Stimulated activated CD8-positive, alpha-beta memory T cell treated with anti-CD3 and anti-CD28 coated beads, Interleukin-7, amount 100 ng/mL, for 48 hours (primary cell): ENCODE measurements at places on chromosomes 7 and 10.

GRCh38 chr7:68787566-68787965 is 810.7 kb upstream of the AUTS2 start:
- no peak for DNase-seq

GRCh38 chr10:5902511-5903274 is 12.7 kb downstream of the FBH1 start:
- no peak for DNase-seq

- no peak for DNase-seq
Measured at GRCh38 chr7:45888185-45888992, at the start of gene IGFBP1. Gene IGFBP1, plus strand, starts transcription at chr7:45888488. Its CDS starts 165 bp downstream, at chr7:45888653.

GRCh38 chr10:97019213-97019844 is 166.4 kb downstream of the SLIT1 start:
- DNase-seq, result no peak

DNA sequence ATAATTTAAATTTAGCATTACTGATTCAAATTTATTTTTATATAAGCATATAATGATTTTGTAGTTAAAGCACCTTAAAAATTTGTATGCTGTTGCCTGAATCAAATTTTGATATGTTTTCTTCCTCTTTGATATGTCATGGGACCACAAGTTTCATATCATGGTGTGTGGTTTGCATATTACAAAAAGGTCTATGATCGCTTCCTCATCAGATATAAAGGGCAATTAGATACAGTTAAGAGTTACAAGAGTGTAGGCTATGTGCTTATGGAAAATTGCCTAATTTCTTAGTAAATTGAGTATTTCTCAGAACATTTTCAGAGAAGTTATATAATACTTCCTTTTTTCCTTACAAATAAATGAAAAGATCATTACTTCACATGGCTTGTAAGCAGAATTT is 22.2 kb downstream of the MRC1 start:
- no peak for DNase-seq

DNA sequence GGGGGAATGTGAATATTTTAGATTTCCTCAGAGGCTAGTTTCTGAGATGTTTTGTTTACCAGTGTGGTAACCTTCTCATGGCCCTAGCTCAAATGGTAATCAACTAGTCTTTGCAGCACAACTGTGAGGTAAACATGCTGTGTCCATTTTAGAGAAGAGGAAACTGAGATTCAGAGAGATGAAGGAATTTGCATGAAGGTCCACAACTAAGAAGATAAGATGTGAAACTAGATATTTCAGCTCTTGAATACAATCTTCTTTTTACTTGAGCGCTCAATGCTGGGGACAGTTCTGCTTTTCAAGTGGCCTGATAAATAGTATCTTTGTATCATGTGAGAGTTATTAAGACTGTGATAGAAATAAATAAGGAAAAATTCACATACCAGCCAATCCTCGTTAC is 245.4 kb downstream of the AUTS2 start:
- DNase-seq, result no peak

DNA sequence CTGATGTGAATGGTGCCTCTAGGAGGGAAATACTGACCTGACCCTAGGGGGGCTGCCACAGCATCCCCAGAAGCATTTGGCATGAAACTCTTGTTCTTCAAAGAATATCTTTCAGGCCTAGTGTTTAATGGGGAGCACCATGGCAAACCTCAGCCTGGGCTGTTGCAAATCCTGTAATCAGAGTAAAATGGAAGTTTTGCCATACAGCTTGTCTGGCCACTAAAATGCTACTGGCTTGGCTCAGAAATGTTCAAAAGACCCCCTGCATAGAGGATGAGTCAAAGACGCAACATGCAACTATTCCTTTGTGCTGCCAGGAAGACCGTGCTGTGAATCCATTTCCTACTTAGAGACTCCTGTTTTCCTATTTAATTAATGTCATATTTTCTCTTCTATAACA is 26.7 kb downstream of the HECW1 start:
- DNase-seq, result no peak

DNA sequence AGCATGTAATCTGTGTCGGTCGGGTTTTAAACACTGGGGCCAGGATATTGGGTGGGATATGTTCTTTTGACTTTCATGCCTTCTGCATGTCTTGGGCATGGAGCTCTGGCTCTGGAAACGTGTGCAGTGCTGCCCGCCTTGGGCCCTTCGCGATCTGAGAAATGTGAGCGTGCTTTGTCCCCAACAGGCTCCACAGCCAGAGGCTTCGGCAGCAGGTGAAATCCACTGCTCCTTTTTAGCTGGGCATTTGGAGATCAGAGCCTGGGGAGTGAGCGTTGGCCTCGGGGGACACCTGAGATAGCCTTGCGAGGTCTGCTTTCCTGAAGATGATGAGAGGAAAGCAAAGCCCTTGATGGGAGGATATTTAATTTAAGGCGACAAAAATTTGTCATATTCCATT is 137.8 kb downstream of the ACTR3B start:
- no peak for DNase-seq

DNA sequence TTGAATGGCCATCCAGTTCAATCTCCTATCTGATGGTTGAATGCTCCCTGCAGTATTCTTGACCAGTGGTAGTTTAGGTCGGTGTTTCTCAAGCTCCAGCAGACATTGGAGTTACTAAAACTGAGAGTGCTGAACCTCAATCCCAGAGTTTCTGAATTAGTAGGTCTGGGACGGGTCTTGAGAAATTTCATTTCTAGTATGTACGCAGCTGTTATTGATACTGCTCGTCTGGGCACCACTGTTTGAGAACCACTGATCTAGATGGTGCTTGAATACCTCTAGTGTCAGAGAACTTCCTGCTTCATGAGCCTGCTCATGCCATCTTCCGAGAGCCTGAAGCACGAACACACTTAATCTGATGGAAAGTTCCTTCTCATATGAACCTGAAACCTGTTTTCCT is 99.4 kb upstream of the CREB5 start:
- DNase-seq, result no peak
